ENCODE measurements at places on chromosomes 2 and 18.
A peak's percentile ranks its signal among the peaks of the same experiment; 100 is the strongest.

DNA sequence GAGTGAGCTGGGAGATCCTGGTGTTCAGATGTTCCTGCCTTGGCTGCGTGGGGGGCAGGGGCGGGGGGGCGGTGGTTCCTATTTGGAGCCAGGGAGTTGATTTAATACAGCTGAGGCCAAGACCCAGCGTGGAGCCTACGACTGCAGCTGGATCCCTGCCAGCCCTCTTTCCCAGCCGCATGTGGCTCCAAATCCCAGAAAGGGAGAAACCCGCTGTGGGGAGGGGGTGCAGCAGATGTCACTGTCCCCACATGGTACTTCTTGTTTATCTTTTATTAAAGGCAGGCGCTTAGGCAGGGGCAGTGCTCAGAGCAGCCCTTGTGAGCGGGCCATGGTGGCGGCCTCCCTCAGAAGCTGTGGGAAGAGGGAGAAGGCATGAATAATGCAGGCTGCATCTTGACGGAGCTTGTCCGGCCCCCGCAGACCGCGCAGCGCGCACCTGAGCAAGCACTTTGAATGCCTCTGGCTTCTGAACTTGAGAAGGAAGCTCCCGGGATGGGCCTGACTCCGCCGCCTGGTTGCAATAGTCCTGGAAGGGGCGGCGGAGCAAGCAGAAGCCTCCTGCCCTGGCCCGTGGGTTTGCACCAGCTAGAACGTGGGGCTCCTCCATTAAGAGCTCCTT lies 112.1 kb downstream of the GLI2 start:
- H3K4me3 ChIP-seq, result no peak overlapping the region
- no peaks in the 10 kb centered on the region for H3K36me3 ChIP-seq
- no peaks in the 10 kb centered on the region for H3K4me1 ChIP-seq
- H3K27me3 ChIP-seq, result no peaks in the 10 kb centered on the region

DNA sequence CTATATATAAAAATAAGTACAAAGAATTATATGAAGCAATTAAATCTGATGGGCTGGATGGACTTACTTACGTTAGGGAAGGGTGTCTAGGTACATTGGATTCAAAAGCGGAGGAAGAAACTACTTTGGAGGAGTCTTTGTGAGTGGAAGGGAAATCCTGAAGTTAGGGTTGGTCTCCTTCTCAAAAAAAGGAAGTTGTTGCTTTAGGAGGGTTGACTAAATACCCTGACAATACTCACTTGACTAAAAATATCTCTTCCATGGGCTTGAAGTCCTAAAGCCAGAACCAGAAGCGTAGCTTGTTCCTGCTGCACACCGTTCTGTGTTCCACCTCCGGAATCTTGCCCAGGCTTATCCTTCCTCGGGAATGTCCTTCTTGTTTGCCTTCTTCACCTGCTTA lies 143.3 kb upstream of the ZEB2 start:
- DNase-seq, result no peak
- no peaks in the 10 kb centered on the region for H3K27me3 ChIP-seq
- H3K4me1 ChIP-seq, result no peaks in the 10 kb centered on the region
- no peaks in the 10 kb centered on the region for H3K36me3 ChIP-seq

- no peak for DNase-seq
- no peaks in the 10 kb centered on the region for H3K36me3 ChIP-seq
- no peak overlapping the region for H3K4me3 ChIP-seq
- H3K4me1 ChIP-seq, result no peaks in the 10 kb centered on the region
- no peak overlapping the region for H3K27ac ChIP-seq
These were observed 13.8 kb downstream of the CYP26B1 start for GRCh38 chr2:72133721-72134407.

- peak overlapping the region; percentile 44 for H3K4me3 ChIP-seq
- no peaks in the 10 kb centered on the region for H3K27me3 ChIP-seq
- H3K27ac ChIP-seq, result peak overlapping the region; percentile 93
- peak; percentile 93 for DNase-seq
- H3K36me3 ChIP-seq, result no peaks in the 10 kb centered on the region
- no peaks in the 10 kb centered on the region for H3K4me1 ChIP-seq
These were observed 486 bp upstream of the GPR39 start for GRCh38 chr2:132415915-132416722.

DNA sequence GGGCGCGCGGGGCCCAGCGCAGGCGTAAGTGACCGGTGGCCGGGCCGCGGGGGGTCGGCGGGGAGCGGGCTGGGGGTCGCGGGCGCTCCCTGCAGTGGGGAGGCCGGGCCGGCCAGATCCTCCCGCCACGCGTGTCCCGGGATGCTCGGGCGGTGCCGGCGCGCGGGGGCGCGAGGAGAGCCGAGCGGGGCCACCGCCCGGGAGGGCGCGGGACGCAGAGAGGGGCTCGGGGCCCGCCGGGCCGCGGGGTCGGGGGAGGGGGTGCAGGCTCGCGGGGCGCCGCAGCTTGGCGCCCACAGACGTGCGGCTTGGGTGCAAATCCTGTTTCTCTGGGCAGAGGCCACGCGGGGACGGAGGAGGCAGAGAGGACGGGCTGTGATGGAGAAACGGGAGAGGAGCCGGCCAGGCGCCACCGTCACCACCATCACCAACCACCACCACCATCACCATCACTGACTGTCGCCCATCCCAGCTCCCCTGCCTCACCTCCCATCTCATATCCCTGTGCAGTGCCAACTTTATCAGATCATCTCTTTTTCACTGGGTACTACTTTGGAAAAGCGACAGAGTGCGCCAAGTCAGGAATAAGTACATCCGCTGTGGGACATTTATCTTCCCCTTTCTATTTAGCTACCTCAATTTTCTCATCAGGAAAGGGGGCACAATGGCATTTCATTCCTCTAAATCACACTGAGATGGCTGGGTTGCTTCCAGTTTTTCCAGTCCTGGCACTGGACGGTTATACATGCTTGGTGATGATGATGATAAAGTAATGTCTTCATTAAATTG lies 97.2 kb upstream of the GPR45 start:
- no peak for DNase-seq
- no peak overlapping the region for H3K4me3 ChIP-seq
- H3K4me1 ChIP-seq, result no peaks in the 10 kb centered on the region
- no peak overlapping the region for H3K27ac ChIP-seq

- no peak for DNase-seq
- no peak overlapping the region for H3K4me3 ChIP-seq
- no peaks in the 10 kb centered on the region for H3K4me1 ChIP-seq
- H3K27ac ChIP-seq, result no peak overlapping the region
- no peaks in the 10 kb centered on the region for H3K27me3 ChIP-seq
- H3K36me3 ChIP-seq, result no peaks in the 10 kb centered on the region
These were observed 131.9 kb downstream of the TMEM131 start for GRCh38 chr2:97863829-97864228.

GRCh38 chr18:23337599-23338444 lies 115.3 kb upstream of the RIOK3 start:
- no peaks in the 10 kb centered on the region for H3K27me3 ChIP-seq
- H3K4me3 ChIP-seq, result no peak overlapping the region
- H3K27ac ChIP-seq, result no peak overlapping the region
- no peaks in the 10 kb centered on the region for H3K36me3 ChIP-seq
- no peak for DNase-seq

DNA sequence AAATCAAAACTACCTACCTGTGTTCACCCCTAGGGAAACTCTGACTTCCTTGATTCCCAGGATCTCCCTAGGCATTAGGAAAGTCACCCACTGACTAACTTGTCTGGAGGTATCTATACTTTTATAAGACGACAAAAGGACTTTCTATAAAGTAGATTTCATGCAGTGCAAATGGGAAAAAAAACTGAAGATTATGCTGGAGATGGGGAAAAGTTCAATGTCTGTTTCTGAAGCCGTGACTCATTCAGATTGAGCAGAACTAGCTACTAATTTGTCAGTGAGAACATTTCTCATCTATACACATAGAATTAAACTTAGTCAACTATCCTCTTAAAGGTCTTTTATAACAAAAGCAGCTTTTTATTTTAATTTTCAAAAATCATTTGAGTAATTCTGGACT lies 6.0 kb downstream of the SEPTIN10 start:
- no peak overlapping the region for H3K27ac ChIP-seq
- no peaks in the 10 kb centered on the region for H3K27me3 ChIP-seq

- no peak overlapping the region for H3K4me3 ChIP-seq
- DNase-seq, result no peak
- no peaks in the 10 kb centered on the region for H3K27me3 ChIP-seq
- H3K36me3 ChIP-seq, result no peaks in the 10 kb centered on the region
- no peak overlapping the region for H3K27ac ChIP-seq
These were observed 240.9 kb upstream of the SIX2 start for GRCh38 chr2:45250176-45250575.

DNA sequence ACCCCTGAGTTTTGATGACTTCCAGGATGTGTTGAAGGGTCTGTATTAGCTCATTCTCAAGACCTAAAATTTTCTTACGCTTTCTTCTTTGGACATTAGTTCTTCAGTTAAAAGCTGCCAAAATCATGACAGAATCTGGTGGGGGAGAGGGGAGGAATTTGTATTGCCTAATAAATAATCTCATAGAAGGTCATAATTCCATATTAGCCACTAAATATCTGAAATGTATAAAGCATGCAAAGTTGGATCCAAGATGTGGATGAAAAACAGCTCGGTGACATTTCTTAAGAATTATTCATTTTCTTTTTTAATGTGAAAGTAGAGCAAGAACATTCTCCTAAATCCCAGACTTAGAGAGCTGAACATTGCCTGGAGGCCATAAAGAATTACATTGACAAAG lies 120.1 kb downstream of the MMADHC start:
- DNase-seq, result no peak
- H3K36me3 ChIP-seq, result no peaks in the 10 kb centered on the region
- H3K27ac ChIP-seq, result no peak overlapping the region
- no peaks in the 10 kb centered on the region for H3K4me1 ChIP-seq

DNA sequence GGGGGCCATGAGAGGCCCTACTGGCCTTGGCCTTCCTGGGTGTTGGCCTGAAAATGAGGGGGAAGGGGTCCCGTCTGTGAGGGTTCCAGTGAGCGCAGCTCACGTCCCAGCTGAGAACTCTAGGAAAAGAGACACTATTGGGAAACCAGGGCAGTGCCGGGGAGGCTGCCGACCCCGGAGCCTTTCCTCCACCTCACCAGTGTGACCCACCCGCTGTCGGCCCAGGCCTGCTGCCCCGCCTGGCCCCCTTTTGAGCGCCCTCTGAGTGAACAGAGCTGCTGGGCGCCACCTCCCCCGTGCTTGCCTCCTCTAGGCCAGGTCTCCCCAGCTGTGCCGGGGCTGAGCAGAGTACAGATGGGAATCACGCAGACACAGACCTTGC lies 17.5 kb upstream of the ARHGEF4 start:
- no peaks in the 10 kb centered on the region for H3K27me3 ChIP-seq
- no peaks in the 10 kb centered on the region for H3K4me1 ChIP-seq
- no peak for DNase-seq
- H3K36me3 ChIP-seq, result no peaks in the 10 kb centered on the region
- no peak overlapping the region for H3K4me3 ChIP-seq
- no peak overlapping the region for H3K27ac ChIP-seq

GRCh38 chr2:134670955-134671354 lies 47.8 kb downstream of the TMEM163 start:
- H3K4me1 ChIP-seq, result no peaks in the 10 kb centered on the region
- no peaks in the 10 kb centered on the region for H3K36me3 ChIP-seq
- no peak for DNase-seq
- no peaks in the 10 kb centered on the region for H3K27me3 ChIP-seq

DNA sequence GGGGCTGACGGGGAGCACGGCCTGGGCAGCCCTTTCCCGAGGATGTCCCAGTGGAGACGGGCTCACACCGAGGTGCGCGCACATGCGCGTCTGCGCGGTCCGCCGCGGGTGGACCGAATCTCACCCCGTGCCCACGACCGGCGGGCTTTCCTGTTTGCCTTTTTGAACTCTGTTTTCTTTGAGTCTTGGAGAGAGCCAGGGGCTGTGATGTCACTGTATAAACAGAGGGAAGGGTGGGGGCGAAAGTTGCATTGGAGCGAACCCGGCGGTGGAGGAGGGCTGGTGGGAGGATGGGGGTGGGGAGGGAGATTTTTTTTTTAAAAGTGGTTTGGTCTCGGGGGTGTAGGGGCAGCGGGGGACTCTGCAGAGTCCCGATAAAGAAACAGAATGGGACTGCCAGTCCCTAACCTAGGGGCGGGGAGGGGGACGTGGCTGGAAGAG lies 141.2 kb upstream of the CTAGE1 start:
- no peaks in the 10 kb centered on the region for H3K4me1 ChIP-seq
- no peak overlapping the region for H3K27ac ChIP-seq
- H3K27me3 ChIP-seq, result no peaks in the 10 kb centered on the region
- H3K36me3 ChIP-seq, result no peaks in the 10 kb centered on the region
- H3K4me3 ChIP-seq, result peak overlapping the region; percentile 52

DNA sequence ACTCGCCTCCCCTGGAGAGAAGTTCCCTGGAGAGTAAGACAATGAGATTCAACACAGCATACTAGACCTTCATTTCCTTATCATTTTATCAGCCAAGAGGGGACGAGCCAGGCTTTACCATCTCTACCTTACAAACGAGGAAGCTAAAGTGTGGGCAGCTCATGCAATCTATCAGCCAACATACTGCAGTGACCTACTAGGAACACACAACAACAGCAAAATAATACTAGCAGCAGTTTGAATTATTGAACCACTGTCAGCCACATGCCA lies 60.0 kb upstream of the TEX51 start:
- no peak overlapping the region for H3K27ac ChIP-seq
- no peaks in the 10 kb centered on the region for H3K27me3 ChIP-seq
- DNase-seq, result no peak

DNA sequence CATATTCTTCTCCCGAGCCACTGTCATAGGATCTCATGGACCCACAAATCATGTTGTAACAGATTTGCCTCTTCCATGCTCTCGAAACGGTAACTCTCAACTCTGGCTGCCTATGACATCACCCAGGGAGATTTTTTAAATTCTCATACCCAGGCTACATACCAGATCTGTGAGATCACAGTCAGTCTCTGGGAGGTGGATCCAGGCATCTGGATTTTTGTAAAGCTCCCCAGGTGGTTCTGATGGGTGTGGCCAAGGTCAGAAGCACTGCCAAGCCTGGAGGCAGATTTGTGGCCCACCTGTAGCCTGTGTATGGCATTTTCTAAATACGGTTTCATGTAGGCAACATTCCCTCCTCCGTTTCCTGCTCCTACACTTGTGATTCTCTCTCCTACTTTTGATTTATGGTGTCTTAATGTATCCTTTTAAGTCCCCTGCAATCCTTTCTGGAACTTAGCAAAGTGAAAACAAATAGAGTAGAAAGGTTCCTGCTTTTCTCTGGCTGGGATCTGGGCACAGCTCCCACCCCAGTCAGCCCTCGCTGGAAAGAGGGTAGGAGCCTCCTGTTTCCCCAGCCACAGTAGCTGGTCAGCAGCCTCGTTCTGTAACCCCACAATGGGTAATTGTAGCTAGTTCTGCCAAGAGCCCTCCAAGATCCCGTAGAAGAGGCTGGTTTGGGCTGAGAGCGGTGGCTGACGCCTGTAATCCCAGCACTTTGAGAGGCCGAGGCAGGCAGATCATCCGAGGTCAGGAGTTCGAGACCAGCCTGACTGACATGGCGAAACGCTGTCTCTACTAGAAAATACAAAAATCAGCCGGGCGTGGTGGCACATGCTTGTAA lies 96.2 kb downstream of the KLHL29 start:
- DNase-seq, result no peak
- H3K27ac ChIP-seq, result no peak overlapping the region
- no peaks in the 10 kb centered on the region for H3K27me3 ChIP-seq
- no peaks in the 10 kb centered on the region for H3K36me3 ChIP-seq
- no peak overlapping the region for H3K4me3 ChIP-seq

DNA sequence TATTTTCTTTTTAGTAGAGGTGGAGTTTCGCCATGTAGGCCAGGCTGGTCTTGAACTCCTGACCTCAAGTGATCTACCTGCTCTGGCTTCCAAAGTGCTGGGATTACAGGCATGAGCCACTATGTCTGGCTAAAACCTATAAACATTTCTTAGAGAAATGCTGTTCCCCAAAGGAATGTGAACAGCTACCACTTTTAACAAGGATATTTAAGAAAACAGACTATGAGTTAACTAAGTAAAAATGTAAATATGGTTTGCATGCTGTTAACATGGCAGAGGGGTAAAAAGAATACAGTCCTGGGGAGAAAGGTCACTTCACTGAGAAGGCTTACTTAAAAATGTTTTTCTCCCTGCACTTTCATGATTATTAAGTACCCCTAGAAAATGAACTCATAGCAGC lies 57.1 kb downstream of the SLC16A14 start:
- H3K27ac ChIP-seq, result no peak overlapping the region
- no peaks in the 10 kb centered on the region for H3K4me1 ChIP-seq
- no peaks in the 10 kb centered on the region for H3K27me3 ChIP-seq

All from colonic mucosa (tissue), 4 donors.